ENCODE measurements at places on chromosomes 2 and 18.

- DNase-seq: peak; percentile 21
Observed at GRCh38 chr2:14303366-14304115, 329.0 kb upstream of the LRATD1 start.

DNA sequence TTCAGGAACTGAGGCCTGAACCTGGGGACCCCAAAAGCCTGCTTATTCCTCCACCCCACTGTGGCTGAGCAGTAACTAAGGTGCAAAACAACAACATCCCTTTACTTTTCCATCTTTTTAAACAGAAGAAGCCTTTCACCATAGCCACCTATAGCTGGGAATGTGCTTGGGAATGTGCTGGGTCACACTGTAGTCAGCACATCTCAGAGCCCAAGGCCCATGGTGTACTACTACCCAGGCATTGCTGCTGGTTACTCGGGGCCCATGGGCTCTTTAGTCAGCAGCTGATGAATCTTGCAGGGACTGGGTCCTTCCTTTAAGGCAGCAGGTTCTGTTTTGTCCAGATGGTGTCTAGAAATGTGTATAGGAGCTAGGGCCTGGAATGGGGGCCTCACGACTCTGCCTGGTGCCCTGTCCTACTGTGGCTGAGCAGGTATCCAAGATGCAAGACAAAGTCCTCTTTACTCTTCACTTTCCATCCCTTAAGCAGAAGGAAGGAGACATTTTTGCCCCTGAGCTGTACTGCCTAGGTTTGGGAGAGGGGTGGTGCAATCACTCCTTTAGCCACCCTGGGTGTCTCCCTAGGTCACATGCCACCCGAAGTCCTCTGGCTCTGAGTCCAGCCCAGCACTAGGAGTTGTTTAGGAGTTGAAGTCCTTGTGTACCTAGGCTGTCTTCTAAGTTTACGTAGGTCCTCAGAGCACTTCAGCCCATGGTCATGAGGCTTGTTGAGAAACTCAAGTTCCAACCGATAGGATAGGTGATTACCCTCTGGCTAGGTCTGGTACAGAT is 70.1 kb downstream of the OXER1 start:
- DNase-seq: no peak

DNA sequence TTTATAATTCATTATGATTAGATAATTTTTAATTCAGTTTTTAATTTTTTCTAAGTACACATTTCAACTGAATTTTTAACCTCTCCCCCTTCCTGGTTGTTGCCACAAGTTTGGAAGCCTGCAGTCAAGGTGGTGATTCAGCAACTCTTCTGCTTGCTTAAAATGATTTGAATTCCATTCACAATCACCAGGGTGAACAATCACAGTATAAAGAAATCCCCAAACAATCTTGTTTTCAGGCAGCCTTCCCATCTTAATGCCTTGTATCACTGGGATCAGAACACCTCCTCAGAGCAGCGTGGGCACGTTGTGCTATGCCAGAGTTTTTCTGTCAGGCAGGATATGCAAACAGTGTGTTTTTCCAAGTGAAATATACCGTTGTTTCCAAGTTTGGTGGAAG is 46.7 kb upstream of the BARD1 start:
- no peak for DNase-seq

DNA sequence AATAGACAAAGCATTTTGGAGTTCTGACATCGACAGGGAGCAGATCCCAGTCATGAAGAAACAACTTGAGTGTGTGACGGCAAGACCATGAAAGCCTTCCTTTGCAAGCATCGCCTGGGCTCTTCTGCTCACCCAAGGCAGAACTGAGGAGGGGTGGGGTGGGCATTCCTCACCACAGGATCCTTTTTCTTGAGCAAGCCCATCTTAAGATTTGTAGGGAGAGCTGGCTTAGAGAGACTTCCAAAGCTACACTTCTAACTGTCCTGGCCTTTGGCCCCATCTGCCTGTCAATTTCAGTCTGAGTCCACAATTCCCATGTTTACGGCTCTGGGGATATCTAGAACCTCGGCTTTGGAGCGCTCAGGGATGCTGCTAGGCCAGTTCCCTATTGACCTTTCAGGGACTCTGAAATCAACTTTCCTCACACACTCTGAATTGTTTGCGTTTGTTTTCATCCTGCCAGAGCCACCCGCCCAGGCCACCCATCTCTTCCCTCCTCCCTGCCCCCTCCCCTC is 3.7 kb downstream of the KLHL14 start:
- no peak for DNase-seq

- no peak for DNase-seq
Observed at GRCh38 chr2:148721991-148722777, 77.6 kb downstream of the EPC2 start.

DNA sequence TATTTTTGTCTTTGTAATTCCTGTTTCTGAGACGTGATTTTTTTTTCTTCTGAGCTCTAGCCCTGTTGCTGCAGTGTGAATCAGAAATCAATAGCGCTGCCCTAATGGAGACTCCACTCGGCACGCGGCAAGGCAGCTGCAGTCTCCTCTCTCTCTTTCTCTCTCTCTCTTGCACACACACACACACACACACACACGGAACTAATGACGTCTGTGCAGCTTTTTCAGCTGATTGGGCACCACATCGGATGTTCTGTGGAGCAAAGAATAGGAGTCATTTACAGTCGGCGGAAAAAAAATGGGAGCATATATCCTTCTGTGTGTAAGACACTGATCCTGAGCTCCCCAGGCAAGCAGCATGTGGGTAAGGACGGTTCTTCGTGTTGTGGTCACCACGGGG is 2.0 kb upstream of the MYT1L start:
- no peak for DNase-seq

GRCh38 chr2:202376460-202377206 is 506 bp downstream of the BMPR2 start:
- peak; percentile 40 for DNase-seq

GRCh38 chr2:200624658-200625057 is 38.8 kb downstream of the AOX1 start:
- DNase-seq: no peak

GRCh38 chr2:105926960-105927678 is 182.4 kb downstream of the NCK2 start:
- DNase-seq: no peak

GRCh38 chr2:118169359-118170005 is 81.2 kb downstream of the INSIG2 start:
- DNase-seq: no peak

DNA sequence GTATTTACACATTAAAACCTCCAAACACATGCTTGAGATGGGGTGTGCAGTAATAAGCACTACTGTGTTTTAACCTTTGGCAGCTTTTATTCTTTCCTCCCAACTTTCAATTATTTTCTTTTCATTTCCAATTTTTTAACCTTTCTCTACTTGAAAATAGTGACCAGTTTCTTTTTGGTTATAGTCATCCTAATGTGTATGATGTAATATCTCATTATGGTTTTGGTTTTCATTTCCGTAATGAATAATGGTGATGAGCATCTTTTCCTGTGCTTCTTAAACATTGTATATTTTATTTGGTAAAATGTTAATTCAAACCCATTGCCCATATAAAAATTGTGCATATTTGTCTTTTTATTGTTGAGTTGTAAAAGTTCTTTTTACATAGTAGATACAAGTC is 103.5 kb downstream of the BMPR2 start:
- no peak for DNase-seq

DNA sequence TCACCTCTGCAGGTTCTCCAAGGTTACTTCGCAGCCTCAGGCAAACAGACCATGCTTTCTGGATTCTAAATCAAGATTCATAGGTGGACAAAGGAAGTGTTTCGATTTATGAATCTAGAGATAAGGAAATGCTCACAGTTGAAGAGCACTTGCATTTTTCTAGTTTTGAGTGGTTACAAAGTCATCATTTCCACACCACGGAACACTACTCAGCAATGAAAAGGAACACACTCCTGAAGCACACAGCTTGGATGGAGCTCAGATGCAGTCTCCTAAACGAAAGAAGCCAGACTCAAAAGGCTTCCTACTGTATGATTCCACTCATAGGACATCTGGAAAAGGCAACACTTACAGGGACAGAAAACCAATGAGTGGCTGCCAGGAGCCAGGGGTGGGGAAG is 31.7 kb downstream of the SDC1 start:
- no peak for DNase-seq

GRCh38 chr18:77495982-77496690 is 246.5 kb downstream of the GALR1 start:
- DNase-seq: no peak

GRCh38 chr2:225735844-225736243 is 336.3 kb downstream of the NYAP2 start:
- no peak for DNase-seq
